EL (cell line): ENCODE measurements at places on chromosomes 1 and 21.
A peak's percentile ranks its signal among the peaks of the same experiment; 100 is the strongest.

- DNase-seq: no peak
Observed at GRCh38 chr1:39960431-39960958, 5.5 kb downstream of the MFSD2A start.

- peak; percentile 81 for DNase-seq
Observed at GRCh38 chr1:43147625-43148327, 24.3 kb downstream of the EBNA1BP2 start.

GRCh38 chr1:11813021-11813420, 7.0 kb downstream of the CLCN6 start:
- DNase-seq: no peak

GRCh38 chr1:178650934-178651511, 74.0 kb upstream of the RALGPS2 start:
- peak; percentile 85 for DNase-seq

- no peak for DNase-seq
Observed at GRCh38 chr1:27779122-27779521, 6.1 kb downstream of the STX12 start.

GRCh38 chr1:197933647-197934046, 16.5 kb downstream of the LHX9 start:
- no peak for DNase-seq

DNA sequence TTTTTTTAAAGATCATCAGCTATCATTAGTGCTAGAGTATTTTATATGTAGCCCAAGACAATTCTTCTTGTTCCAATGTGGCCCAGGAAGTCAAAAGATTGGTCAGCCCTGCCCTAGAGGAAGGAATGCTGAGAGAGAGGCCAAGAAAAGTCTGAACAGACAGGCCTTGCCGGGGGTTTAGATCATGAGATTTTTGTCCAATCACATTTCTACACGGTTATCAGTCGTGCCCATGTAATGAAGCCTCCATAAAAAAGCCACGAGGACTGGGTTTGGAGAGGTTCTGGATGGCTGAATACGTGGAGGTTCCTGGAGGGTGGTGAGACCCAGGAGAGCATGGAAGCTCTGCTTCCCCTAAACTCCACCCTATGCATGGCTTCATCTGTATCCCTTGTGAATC, 24.3 kb upstream of the ENO1 start:
- peak; percentile 75 for DNase-seq

- peak; percentile 50 for DNase-seq
Observed at GRCh38 chr1:31976401-31976800, 37.3 kb upstream of the KHDRBS1 start.

- peak; percentile 95 for DNase-seq
Observed at GRCh38 chr1:115251856-115252255, 86.2 kb downstream of the NGF start.

DNA sequence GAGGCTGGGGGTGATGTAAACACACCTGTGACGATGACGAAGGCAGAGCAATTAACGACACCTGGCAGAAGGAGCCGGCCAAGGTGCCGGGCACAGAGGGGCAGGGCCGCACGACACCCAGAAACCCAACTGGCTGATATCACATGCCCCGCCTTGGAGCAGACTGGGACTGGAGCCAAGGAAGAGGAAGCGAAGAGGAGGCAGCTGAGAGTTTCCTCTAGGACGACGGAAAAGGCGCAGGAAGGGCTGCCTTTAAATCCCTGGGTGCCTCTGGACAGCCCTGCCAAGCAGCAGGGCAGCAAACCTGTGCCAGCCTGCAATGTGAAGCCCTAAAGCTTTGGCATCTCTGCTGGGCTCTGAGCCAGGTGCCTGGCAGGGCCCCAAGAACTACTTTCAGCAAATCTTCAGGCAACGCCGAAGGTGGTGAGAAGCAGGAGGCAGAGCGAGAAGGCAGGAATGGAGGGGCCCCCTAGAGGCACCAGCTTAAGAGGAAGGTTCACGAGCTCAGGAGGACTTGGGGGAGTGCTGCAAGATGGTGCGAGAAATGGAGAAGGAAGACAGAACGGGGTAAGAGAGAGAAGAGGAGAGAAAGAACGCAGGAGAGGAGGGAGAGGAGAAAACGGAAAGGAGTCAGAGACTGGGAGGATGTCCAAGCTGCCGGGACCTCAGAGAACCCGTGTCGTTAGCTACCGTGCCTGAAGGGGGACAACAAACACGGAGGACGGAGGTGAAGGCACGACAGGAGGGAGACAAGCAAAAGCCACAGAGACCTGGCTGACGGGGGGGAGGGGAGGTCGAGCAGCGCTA, 25.3 kb upstream of the PEF1 start:
- no peak for DNase-seq
